ENCODE measurements at places on chromosomes 11 and 22.
A peak's percentile ranks its signal among the peaks of the same experiment; 100 is the strongest.

GRCh38 chr11:2531987-2532703, 87.3 kb downstream of the KCNQ1 start:
- DNase-seq: no peak

GRCh38 chr11:94046796-94047195, 25.6 kb downstream of the HEPHL1 start:
- no peak for DNase-seq

- peak; percentile 48 for DNase-seq
Measured at GRCh38 chr11:96001037-96001436, 77.1 kb upstream of the MTMR2 start.

GRCh38 chr11:28100665-28101064, 7.3 kb downstream of the KIF18A start:
- DNase-seq: no peak
